ENCODE measurements at places on chromosomes 2 and 18. TPM values are rescaled to one million over a fixed set of nuclear protein-coding genes. Genes with fewer than 3 reads are reported as not detected.

Gene MYCN
- total RNA-seq, result 0.32 TPM

Gene SCLY
- total RNA-seq, result 12.6 TPM

Gene TCF23
- total RNA-seq, result not detected

Gene CNRIP1
- 25.1 TPM for total RNA-seq

Gene SPDYA
- total RNA-seq, result 1.3 TPM

Gene NTSR2
- not detected for total RNA-seq

Gene UPP2
- not detected for total RNA-seq

Gene RUFY4
- total RNA-seq, result not detected

Gene CFAP65
- not detected for total RNA-seq

Gene GPR75
- total RNA-seq, result 2.6 TPM

Gene MC4R
- not detected for total RNA-seq
